ENCODE measurements at places on chromosomes 13 and 19. TPM values are rescaled to one million over a fixed set of nuclear protein-coding genes. Genes with fewer than 3 reads are reported as not detected.
A peak's percentile ranks its signal among the peaks of the same experiment; 100 is the strongest.

Gene ZNF506
- 18.2 TPM for total RNA-seq

Gene MEIOSIN
- not detected for total RNA-seq

Gene SIRT6
- 14.9 TPM for total RNA-seq

GRCh38 chr19:33376941-33377557 is 3.5 kb downstream of the CEBPG start:
- no peak for DNase-seq

DNA sequence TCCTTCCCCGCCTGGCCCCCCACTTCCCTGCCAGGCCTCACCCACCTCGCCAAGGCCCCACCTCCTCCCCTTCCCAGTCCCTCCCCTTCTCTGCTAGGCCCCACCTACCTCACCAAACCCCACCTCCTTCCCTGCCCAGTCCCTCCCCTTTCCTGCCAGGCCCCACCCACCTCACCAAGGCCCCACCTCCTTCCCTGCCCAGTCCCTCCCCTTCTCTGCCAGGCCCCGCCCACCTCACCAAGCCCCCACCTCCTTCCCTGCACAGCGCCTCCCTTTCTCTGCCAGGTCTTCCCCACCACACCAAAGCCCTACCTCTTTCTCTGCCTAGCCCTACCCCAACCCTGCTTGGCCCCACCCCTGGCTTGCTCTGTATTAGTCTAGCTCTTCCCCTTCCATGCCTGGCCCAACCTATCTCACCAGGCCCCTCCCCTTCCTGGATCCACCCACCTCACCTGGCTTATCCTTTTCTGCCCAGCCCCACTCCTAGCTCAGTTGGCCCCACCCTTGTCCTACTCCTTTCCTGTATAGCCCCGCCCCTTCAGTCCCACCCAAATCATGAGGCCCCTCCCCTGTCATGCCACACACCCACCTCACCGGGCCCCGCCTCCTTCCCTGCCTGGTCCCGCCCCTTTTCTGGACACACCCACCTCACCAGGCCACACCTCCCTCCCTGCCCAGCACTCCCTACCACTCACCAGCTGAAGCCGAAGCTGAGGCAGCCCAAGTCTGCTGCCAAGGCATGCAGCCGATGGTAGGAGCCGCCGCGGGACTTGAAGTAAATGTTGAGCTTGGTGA is 16.2 kb downstream of the CERS1 start:
- no peak for DNase-seq

DNA sequence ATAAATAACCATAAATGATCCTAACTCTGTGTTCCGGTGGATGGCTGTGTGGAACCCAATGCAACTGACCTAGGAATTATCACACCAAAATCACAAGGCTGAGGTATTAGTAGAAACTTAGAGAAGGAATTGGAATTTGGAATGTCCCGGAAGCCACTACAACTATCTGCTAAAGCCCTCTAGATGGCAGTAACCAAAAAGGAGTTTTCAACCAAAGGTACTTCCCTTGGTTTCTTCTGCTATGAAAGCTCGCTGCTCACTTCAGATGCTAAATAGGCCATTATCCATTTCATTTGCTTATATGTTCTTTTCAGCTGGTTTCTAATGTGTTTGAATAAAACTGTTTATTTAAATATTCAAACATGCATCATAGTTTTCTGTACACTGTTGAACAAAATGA is 1589.1 kb upstream of the SPRY2 start:
- DNase-seq = no peak

GRCh38 chr19:30718014-30718413 is 345.8 kb downstream of the ZNF536 start:
- no peak for DNase-seq

- no peak for DNase-seq
Measured at GRCh38 chr13:74006666-74007065, 127.5 kb downstream of the KLF12 start.

GRCh38 chr19:46580247-46580646 is 20.9 kb upstream of the CALM3 start:
- DNase-seq = no peak

Gene CGB8
- total RNA-seq = not detected

Gene TRMT1
- 17.5 TPM for total RNA-seq

- DNase-seq = peak; percentile 61
Measured at GRCh38 chr19:29532956-29533355, 7.2 kb downstream of the VSTM2B start.

DNA sequence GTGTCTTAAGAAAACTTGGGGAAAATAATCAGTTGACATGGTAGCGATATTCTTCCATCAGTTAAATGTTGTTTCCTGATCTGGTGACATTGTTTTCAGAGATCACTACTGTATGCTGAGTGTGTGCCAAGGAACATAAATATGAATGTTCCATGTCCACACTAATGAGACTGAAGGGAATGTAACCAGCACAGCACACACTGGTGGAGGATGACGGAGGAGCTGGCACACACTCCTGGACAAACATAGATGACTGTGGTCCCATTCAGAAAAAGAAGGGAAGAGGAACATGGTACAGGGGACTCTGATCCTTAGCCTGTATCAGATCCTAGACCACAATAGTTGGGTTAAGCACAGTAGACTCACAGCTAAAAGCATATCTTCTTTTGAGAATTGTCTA is 574.8 kb downstream of the MYO16 start:
- DNase-seq = no peak

Gene CD22
- 0.70 TPM for total RNA-seq

Gene CAPNS1
- 892 TPM for total RNA-seq

- DNase-seq = no peak
Measured at GRCh38 chr19:10471909-10472308, 31.2 kb downstream of the KEAP1 start.

- DNase-seq = no peak
Measured at GRCh38 chr13:61778531-61778930, 362.9 kb upstream of the PCDH20 start.

GRCh38 chr19:43441716-43442115 is 23.7 kb downstream of the LYPD3 start:
- no peak for DNase-seq

GRCh38 chr19:47074621-47075020 is 26.2 kb upstream of the TMEM160 start:
- DNase-seq = no peak

- DNase-seq = no peak
Measured at GRCh38 chr19:30263830-30264381, 108.3 kb upstream of the ZNF536 start.

- DNase-seq = no peak
Measured at GRCh38 chr13:29909975-29910674, 59.7 kb upstream of the UBL3 start.

DNA sequence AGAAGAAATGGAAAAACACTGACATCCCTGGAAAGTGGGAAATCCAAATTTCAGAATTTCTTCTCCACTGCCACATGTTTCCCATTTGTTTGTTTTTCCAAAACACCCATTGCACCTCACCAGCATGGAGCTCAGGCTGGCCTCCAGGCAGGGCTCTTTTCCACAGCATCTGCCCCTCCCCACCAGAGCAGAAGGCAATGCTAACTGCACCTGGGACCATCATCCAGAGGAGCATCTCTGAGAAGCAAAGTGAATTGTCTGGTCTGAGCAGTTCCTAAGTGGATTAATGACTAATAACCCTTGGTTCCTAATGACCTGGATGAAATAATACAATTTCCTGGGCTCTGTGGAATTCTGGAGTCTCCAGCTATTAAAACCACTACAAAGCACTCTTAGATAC is 8.8 kb upstream of the CYSLTR2 start:
- DNase-seq = no peak

DNA sequence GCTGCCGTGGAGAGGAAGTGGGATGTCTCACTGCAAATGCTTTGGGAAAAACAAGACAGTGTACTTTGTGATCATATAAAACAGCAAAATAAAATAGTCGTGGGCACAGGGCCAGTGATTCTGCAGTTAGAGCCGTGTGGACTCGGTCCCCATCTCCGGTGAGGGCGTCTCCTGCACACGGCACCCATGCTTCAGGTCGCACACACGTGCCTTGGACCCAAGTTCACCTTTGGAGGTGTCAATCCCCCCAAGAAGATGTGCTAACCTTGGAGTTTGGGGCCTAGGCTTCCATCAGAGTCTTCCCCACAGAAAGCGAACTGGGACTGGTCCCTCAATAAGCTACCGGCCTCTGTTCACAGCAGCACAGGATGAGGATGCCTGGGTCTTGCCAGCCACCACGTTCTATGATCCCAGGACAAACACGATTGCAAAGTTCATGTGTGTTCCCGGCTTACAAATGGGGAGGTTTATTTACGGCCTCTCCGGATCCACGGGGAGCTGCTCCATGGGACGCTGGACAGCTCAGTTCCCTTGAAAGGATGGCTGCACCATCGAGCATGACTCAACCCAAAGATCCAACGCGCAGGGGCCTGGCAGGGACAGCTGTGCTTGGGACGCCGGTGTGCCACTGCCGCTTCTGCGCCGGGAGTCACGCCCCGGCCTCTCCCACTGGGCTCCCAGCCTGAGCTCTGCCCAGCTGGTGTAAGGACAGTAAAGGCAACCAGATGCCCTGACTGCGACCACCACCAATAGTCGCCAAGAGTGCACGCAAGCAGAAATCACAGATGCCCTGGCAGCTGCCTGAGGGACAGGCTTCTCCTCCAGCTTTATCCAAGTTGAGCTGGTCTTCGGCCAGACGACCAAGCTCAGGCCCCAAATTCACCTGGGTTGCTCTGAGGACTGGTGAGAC is 8.6 kb downstream of the GAS6 start:
- peak; percentile 85 for DNase-seq

Gene ZNF285
- 3.0 TPM for total RNA-seq

- DNase-seq = no peak
Measured at GRCh38 chr13:31826521-31826920, 87.2 kb downstream of the RXFP2 start.

Gene ZNF556
- not detected for total RNA-seq

Gene PDE4A
- 8.2 TPM for total RNA-seq

DNA sequence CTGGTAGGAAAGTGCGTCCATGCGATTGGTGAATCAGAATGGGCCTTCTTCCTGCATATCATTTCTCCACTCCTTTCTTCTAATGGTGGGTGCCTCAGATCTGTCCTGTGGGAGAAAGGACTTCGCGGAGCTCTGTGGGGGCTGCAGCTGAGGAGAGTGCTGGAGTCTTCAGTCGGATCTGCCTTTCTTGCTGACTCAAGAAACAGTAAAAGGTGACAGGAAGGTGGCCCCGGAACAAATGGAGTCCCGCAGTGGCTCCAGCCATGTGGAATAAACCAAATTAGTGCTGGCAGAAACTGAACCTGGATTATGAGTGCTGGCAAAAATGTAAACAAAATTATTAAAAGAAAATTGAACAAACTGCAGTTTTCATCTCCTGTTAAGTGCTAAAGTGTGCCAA is 15.1 kb upstream of the GAS6 start:
- DNase-seq = no peak

DNA sequence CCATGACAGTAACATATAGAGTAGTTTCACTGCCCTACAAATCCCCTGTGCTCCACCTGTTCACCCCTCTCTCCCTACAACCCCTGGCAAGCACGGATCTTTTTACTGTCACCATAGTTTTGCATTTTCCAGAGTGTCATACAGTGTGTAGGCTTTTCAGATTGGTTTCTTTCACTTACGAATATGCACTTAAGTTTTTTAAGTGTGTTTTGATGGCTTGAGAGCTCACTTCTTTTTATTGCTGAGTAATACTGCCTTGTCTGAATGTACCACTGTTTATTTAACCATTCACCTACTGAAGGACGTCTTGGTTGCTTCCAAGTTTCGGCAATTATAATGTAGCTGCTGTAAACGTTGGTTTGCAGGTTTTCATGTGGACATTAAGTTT is 175.1 kb downstream of the ITGBL1 start:
- DNase-seq = no peak

- no peak for DNase-seq
Measured at GRCh38 chr13:97015661-97016350, 21.5 kb upstream of the OXGR1 start.

DNA sequence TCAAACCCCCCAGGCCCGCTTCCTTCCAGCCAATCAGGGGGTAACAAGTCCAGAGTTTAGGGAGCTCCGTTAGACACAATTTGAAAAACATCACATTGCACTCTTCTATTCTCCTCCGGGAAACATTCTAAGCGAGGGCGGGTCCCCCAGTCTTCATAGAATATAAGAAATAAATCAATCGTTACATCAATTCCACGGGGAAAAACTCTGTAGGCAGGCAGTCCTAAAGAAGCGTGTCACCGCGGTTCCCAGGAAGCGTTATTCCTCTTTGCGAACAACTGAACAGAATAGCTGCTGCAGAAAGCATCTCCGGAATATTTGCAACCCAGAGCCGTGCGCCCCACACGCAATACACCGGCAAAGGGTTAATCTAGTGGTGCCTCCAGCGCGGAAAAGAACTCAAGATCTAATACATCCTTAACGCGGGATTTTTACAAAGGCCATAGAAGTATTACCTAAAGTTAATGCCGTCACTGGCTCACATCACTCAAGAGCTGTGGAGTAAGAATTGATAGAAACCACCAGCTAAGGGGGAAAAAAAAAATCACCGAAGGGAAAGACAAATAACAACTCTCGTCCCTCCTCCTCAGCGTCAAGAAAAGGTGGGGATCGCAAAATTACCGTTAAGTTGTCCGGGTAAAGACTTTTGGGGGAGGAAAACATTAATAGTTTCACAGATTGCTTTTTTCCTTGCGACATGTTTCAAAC is 65.1 kb downstream of the KCNRG start:
- peak; percentile 77 for DNase-seq

Gene CBARP
- total RNA-seq = 1.9 TPM

Gene ZNF492
- total RNA-seq = 0.13 TPM

Gene BLOC1S3
- total RNA-seq = 5.0 TPM

DNA sequence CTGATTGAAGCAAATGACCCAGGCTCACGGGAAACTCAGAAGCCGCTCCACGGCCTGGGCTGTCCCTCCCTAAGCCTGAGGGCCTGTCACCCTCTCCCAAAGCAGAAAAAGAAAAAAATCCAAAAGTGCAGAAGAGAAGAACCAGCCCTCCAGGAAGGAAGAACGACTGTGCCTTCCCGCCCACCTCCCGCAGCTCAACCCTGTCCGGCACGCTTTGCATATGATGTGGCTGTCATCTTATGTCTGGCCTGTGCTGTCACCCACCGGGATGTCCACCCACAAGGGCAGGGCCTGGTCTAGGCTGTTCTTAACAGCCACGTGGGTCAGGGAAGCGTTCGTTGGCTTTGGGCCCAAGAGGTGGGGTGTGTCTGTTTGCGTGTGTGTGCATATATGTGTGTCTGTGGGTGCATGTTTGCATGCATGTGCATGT is 13.7 kb downstream of the ZBTB7A start:
- no peak for DNase-seq

Gene ZNF581
- 6.5 TPM for total RNA-seq

- DNase-seq = no peak
Measured at GRCh38 chr13:48163061-48163460, 68.2 kb upstream of the MED4 start.

- no peak for DNase-seq
Measured at GRCh38 chr13:41299316-41300094, 11.6 kb upstream of the NAA16 start.

GRCh38 chr13:22569811-22570210 is 611.0 kb upstream of the SGCG start:
- no peak for DNase-seq

All from cardiac septum (tissue), 1 donor.